Right renal cortex interstitium (tissue), 3 donors: ENCODE measurements at places on chromosomes 7 and 10. TPM values are rescaled to one million over a fixed set of nuclear protein-coding genes. Genes with fewer than 3 reads are reported as not detected.

The TBX20 gene
- 0.11 TPM for polyA plus RNA-seq

The NKX2-3 gene
- polyA plus RNA-seq, result not detected

The EIF5AL1 gene
- 3.3 TPM for polyA plus RNA-seq

The CYP2C19 gene
- not detected for polyA plus RNA-seq

The PLEKHS1 gene
- polyA plus RNA-seq, result not detected

The PRSS58 gene
- not detected for polyA plus RNA-seq

The PTPRN2 gene
- 6.8 TPM for polyA plus RNA-seq

The SFMBT2 gene
- 6.4 TPM for polyA plus RNA-seq

The ZNF25 gene
- 14.2 TPM for polyA plus RNA-seq

The PLPP4 gene
- polyA plus RNA-seq, result 6.0 TPM

The C10orf53 gene
- not detected for polyA plus RNA-seq

The NUTM2D gene
- polyA plus RNA-seq, result 8.2 TPM

The FRA10AC1 gene
- 26.8 TPM for polyA plus RNA-seq

The NOS3 gene
- polyA plus RNA-seq, result 7.0 TPM

The AP1S1 gene
- 72.1 TPM for polyA plus RNA-seq

The TMEM72 gene
- polyA plus RNA-seq, result 60.1 TPM

The CLDN15 gene
- 7.4 TPM for polyA plus RNA-seq

The SAP25 gene
- 1.7 TPM for polyA plus RNA-seq

The SORBS1 gene
- 26.6 TPM for polyA plus RNA-seq

The BTBD16 gene
- 0.60 TPM for polyA plus RNA-seq

The BAMBI gene
- polyA plus RNA-seq, result 41.4 TPM

The HOXA6 gene
- 18.7 TPM for polyA plus RNA-seq

The ZCWPW1 gene
- 6.5 TPM for polyA plus RNA-seq

The PIP gene
- polyA plus RNA-seq, result not detected

The ZNF33B gene
- 49.6 TPM for polyA plus RNA-seq

The AGMO gene
- 1.2 TPM for polyA plus RNA-seq

The IGFBP1 gene
- polyA plus RNA-seq, result 0.50 TPM
